ENCODE measurements at places on chromosomes 16 and 17.
A peak's percentile ranks its signal among the peaks of the same experiment; 100 is the strongest.

- DNase-seq, result no peak
- no peaks in the 10 kb centered on the region for H3K36me3 ChIP-seq
- peaks cover 18% of the 10 kb centered on the region for H3K4me1 ChIP-seq
- H3K4me3 ChIP-seq, result no peak overlapping the region
Measured at GRCh38 chr17:51060396-51060795, 60.3 kb downstream of the SPAG9 start.

- H3K36me3 ChIP-seq, result no peaks in the 10 kb centered on the region
- peak overlapping the region; percentile 97 for H3K27ac ChIP-seq
- peak overlapping the region; percentile 87 for H3K4me3 ChIP-seq
- no peaks in the 10 kb centered on the region for H3K27me3 ChIP-seq
Measured at GRCh38 chr17:55266958-55267688, 2.4 kb downstream of the HLF start.

- no peaks in the 10 kb centered on the region for H3K36me3 ChIP-seq
- no peaks in the 10 kb centered on the region for H3K4me1 ChIP-seq
- H3K27me3 ChIP-seq, result no peaks in the 10 kb centered on the region
- no peak for DNase-seq
- H3K4me3 ChIP-seq, result no peak overlapping the region
Measured at GRCh38 chr16:64541621-64542020, 580.2 kb downstream of the CDH11 start.

GRCh38 chr16:17241264-17241835, 229.4 kb downstream of the XYLT1 start:
- H3K27ac ChIP-seq, result no peak overlapping the region
- H3K4me3 ChIP-seq, result no peak overlapping the region
- no peaks in the 10 kb centered on the region for H3K36me3 ChIP-seq
- DNase-seq, result no peak

GRCh38 chr16:87733190-87733589, 32.6 kb downstream of the KLHDC4 start:
- H3K27ac ChIP-seq, result no peak overlapping the region
- H3K27me3 ChIP-seq, result no peaks in the 10 kb centered on the region
- H3K4me3 ChIP-seq, result no peak overlapping the region
- DNase-seq, result no peak

- no peaks in the 10 kb centered on the region for H3K4me1 ChIP-seq
- H3K36me3 ChIP-seq, result no peaks in the 10 kb centered on the region
- no peak overlapping the region for H3K4me3 ChIP-seq
- no peak overlapping the region for H3K27ac ChIP-seq
- DNase-seq, result no peak
Measured at GRCh38 chr17:32593003-32593402, 106.2 kb downstream of the CDK5R1 start.

DNA sequence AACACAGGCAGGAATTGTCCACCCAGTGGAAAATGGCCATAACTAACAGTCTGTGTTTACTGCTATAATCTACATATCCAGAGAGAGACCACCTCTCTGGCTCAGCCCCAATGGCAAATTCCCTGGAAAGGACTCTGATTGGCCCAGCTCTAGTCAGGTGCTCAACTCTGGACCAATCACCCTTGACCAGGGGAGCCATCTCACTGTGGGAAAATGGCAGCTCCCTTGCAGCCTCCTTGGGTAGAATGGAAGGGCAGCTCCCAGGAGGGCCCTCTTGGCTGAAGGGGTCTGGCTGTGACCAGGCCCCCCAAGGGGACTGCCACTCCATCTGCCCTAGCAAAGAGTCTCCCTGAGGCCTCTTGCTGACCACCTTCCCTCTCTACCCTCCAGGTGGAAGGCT, 3.1 kb downstream of the ALOX15B start:
- H3K4me1 ChIP-seq, result peaks cover 5% of the 10 kb centered on the region
- H3K4me3 ChIP-seq, result no peak overlapping the region
- no peak overlapping the region for H3K27ac ChIP-seq
- no peak for DNase-seq
- H3K36me3 ChIP-seq, result no peaks in the 10 kb centered on the region

DNA sequence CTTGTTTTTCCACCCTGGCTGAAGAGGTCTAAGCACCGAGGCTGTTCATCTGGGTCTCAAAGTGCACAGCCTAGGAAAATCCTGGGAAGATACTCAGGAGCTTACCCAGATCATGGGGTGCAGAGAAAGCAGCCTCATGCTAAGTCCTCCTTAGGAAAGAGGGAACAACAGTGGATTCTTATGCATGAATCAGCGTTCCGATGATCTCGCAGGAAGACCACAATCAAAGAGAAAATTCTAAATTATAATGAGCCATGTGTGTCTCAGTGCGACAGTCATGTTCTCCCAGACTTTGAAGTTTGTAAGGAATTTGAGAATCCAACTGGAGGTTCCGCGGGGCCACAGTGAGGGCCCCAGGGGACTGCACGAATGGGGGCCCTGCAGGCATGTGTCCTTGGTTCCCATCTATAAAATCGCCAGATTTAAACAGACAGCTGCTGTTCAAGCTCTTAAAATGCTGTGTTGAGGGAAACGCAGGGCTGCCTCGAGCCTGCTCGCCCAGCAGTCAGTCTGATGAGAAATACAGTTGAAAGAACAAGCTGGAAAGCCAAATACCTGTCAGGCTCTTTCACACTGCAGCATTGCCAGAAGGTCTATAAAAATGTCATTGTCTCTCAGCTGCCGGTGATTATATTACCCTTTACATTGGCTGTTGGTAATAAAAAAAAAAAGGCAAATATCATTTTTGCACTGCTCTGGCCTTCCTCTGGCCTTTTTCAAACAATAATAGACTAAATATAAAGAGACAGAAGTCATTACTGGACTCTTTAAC, 152.1 kb downstream of the PMP22 start:
- peaks cover 55% of the 10 kb centered on the region for H3K27me3 ChIP-seq
- H3K36me3 ChIP-seq, result no peaks in the 10 kb centered on the region
- H3K4me3 ChIP-seq, result no peak overlapping the region
- DNase-seq, result no peak

DNA sequence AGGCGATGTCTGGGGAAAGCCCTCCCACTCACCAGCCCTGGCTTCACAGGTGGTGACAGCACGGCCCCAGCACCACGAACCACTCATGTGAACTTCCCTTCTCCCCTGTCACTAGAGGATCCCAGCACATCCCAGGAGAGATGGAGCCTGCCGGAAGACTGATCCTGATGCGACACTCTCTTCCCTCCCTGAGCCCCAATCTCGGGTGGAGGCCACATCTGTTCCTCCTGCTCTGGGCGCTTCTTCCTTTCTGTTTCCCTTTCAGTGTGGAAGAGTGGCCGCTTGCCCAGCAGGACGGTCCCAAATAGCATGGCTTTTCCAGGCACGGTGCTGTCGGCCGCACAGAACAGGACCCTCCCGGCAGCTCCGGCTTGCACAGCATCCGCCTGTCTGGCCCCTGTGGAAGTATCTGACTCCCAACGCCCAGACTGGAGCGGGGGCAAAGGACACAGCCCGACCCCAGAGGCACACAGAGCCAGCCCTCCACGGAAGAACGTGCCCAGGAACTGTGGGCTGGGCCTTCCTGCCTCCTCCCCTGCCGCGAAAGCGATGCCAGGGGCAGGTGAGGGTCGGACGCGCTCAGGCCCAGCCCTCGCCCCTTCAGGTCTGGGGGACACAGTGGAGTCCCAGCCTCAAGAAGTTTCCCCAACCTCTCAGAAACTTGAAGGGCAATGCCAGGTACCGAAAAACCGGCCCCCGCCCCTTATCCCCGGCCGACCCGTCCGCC, 37.6 kb downstream of the CBFA2T3 start:
- no peak for DNase-seq
- peak overlapping the region; percentile 45 for H3K27ac ChIP-seq
- no peaks in the 10 kb centered on the region for H3K36me3 ChIP-seq
- H3K4me1 ChIP-seq, result peaks cover 65% of the 10 kb centered on the region

DNA sequence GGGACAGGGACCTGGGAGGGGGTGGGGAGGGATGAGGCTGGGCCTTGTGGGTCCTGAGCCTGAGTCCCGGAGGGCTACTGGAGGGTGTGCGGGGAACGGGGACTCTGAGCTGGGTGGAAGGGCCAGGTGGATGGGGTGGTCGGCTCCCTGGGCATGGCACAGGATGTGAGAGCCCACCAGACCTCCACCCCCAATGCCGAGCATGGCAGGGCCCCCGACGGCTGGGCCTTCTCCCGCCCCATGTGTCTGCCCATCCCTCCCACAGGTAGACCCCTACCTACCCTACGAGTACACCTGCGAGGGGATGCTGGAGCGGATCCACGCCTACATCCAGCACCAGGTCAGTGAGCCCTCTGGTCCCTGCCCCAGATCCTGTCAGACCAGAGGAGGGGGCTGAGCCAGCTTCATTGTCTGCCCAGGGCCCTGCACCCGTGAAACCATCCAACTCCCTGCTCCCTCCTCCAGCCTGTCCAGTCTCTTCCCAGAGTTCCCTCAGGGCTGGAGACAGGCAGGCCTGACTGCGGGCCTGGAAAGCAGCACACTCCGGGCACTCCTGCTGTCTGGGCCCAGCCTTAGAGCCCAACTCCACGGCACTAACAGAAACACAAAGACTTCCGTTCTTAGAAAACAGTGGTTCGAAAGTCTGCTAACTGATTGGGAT, 78.0 kb downstream of the MGAT5B start:
- peaks cover 45% of the 10 kb centered on the region for H3K27me3 ChIP-seq
- no peaks in the 10 kb centered on the region for H3K36me3 ChIP-seq
- DNase-seq, result no peak
- H3K27ac ChIP-seq, result no peak overlapping the region
- H3K4me3 ChIP-seq, result no peak overlapping the region

DNA sequence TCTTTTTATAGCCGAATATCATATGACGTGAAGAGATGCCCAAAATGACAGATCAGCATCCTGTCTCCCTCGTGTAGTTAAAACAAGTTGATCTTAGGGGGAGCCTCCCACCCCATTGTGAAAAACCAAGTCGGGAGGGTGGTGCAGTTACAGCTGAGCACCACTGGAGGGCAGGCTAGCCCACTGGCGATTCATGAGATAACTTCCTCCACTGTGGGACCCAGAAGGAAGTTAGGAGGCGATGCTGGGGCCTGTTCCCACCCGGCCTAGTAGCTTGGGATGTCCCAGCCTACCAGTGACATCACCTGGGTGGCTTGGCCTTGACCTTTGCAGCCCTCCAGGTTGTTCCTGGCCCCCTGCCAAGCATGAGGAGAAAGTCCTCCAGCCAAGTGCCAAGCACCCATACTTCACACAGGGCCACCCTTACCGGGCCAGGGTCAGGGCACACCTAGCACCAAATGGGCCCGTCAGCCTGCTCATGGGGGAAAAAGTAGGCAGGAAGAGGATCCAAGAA, 8.1 kb upstream of the CPNE2 start:
- DNase-seq, result peak; percentile 96
- H3K27me3 ChIP-seq, result no peaks in the 10 kb centered on the region
- peaks cover 11% of the 10 kb centered on the region for H3K4me1 ChIP-seq
- H3K4me3 ChIP-seq, result no peak overlapping the region

- peaks cover 45% of the 10 kb centered on the region for H3K4me1 ChIP-seq
- peak overlapping the region; percentile 59 for H3K27ac ChIP-seq
- no peaks in the 10 kb centered on the region for H3K36me3 ChIP-seq
- H3K27me3 ChIP-seq, result no peaks in the 10 kb centered on the region
Measured at GRCh38 chr16:57646388-57647039, 18.1 kb downstream of the ADGRG1 start.

DNA sequence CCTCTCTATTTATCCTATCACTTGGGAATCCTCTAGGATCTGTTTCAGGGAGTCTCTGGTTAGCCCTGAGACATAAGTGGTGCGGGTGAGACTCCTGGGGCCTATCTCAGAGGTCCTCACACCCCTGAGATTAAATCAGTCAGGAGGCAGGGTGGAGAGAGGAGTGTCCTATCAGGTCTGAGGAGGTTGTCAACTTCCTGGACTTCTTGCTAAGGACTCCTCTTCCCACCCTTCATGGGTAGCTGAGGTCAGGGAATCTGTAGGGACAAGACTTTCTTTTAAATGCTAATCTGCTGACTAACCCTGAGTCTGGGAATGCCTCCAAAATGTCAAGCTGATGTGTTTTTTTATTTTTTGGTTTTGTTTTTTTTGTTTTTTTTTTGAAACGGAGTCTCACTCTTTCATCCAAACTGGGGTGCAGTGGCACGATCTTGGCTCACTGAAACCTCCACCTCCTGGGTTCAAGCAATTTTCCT, 6.6 kb upstream of the ARMC5 start:
- H3K36me3 ChIP-seq, result peaks cover 5% of the 10 kb centered on the region
- H3K27me3 ChIP-seq, result no peaks in the 10 kb centered on the region
- H3K27ac ChIP-seq, result peak overlapping the region; percentile 58
- no peak for DNase-seq

GRCh38 chr16:68782198-68783174, 45.4 kb downstream of the CDH1 start:
- H3K4me3 ChIP-seq, result no peak overlapping the region
- no peaks in the 10 kb centered on the region for H3K36me3 ChIP-seq
- DNase-seq, result no peak
- H3K27me3 ChIP-seq, result peaks cover 10% of the 10 kb centered on the region
- no peak overlapping the region for H3K27ac ChIP-seq

DNA sequence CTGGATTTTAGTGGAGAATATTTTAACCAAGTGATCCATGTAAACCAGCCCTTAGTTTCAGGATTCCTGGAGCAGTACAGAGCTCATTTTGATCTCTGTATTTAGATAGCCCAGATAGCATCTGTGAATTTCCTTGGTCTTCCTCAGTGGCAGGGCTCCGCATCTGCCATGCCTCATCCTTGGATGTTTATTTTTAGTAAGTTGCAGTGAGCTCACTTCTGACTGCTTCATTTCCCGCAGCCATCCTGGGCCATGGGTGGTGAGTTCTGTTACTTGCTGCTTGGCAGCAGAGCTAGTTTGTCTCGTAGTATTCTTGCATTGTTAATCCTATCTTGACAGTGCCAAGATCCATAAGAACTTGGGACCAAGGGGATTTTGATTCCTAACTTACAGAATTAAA, 33.7 kb downstream of the IST1 start:
- H3K36me3 ChIP-seq, result peaks cover 65% of the 10 kb centered on the region
- no peaks in the 10 kb centered on the region for H3K27me3 ChIP-seq

DNA sequence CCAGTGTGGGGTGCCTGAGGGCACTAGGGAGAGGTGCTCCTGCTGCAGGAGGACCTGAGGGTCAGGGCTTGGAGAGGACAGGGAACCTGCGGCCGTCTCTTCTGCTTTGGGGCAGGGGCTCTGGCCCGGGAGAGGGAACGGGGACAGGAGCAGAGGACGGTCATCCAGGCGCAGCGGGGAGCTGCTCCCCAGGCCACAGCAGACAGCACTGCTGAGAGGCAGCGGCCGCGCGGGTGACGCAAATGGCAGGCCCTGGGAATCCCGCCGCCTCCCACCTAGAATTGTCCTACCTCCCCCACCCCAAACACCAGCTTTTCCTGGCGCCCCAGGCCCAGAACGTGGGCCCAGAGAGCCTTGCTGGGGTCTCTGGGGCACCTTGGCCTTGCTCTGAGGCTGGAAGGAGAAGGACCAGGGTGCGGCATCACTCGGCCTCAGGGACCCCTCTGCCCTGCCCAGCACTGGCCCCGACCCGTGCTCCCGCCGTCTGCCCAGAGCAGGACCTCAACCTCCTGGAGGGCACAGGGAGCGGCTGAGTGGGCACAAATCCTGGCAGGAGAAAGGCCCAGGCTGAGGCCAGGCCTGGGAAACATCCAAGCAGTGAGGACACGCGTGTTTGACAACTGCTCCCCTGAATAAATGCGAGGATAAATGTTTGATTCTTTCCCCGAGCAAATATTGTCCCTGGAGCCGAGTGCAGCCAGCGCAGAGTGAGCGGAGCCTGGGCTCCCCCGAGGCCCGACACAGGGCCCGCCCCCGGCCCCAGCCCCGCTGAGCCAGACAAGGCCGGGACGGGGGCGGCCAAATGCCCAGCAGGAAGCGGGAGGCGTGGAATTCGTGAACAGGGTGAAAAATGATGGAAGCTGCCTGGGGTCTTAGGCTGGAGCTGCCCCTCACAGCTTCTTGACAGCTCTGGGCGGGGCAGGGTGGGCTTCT, 8.5 kb downstream of the SSTR5 start:
- H3K27ac ChIP-seq, result no peak overlapping the region
- no peaks in the 10 kb centered on the region for H3K4me1 ChIP-seq
- peaks cover 27% of the 10 kb centered on the region for H3K27me3 ChIP-seq
- H3K4me3 ChIP-seq, result no peak overlapping the region
- DNase-seq, result no peak
- H3K36me3 ChIP-seq, result no peaks in the 10 kb centered on the region
